Mesenteric fat pad (tissue), 1 donor: ENCODE measurements at places on chromosomes 4 and X. TPM values are rescaled to one million over a fixed set of nuclear protein-coding genes. Genes with fewer than 3 reads are reported as not detected.
A peak's percentile ranks its signal among the peaks of the same experiment; 100 is the strongest.

Gene MCF2
- not detected for total RNA-seq

Gene GK2
- not detected for total RNA-seq

Gene ODAPH
- total RNA-seq = not detected

Gene IDUA
- 34.7 TPM for total RNA-seq

GRCh38 chrX:30067677-30068076, 147.7 kb upstream of the MAGEB2 start:
- DNase-seq = no peak

DNA sequence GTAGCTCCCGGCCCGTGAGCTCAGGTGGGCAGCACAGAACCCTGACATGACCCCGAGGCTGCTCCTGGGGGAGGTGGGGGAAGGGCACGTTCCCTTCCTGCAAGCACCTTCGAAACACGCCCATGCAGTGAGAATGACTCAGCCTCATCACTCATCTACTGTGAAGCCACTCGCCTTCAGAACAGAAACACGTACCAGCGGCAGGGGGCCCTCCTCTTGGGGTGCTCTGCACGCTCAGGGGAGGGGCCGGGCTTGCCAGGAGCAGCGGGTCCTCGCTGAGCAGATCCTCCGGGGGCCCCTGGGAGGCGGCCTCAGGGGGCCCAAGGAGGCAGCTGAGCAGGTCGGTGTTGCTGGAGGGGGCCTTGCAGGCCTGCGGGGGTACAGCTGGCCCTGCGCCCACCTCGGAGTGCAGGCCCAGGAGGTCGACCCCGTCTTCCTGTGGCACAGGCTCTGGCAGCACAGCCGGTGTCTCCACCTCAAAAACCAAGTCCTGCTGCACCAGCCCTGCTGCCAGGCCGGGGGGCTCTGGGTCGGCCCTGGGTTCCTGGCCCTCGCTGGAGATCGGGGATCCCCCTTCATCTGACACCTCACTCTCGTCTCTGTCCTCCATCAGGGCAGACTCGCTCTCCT, 40.9 kb upstream of the CPLX1 start:
- DNase-seq = no peak

- no peak for DNase-seq
Measured at GRCh38 chrX:47232803-47233332, at the start of gene USP11. USP11 (plus strand) TSS chrX:47233009; CDS start chrX:47233044, 35 bp downstream.

GRCh38 chrX:12308420-12308819, 170.1 kb downstream of the FRMPD4 start:
- DNase-seq = no peak

- no peak for DNase-seq
Measured at GRCh38 chr4:173958445-173958844, 325.0 kb downstream of the FBXO8 start.

DNA sequence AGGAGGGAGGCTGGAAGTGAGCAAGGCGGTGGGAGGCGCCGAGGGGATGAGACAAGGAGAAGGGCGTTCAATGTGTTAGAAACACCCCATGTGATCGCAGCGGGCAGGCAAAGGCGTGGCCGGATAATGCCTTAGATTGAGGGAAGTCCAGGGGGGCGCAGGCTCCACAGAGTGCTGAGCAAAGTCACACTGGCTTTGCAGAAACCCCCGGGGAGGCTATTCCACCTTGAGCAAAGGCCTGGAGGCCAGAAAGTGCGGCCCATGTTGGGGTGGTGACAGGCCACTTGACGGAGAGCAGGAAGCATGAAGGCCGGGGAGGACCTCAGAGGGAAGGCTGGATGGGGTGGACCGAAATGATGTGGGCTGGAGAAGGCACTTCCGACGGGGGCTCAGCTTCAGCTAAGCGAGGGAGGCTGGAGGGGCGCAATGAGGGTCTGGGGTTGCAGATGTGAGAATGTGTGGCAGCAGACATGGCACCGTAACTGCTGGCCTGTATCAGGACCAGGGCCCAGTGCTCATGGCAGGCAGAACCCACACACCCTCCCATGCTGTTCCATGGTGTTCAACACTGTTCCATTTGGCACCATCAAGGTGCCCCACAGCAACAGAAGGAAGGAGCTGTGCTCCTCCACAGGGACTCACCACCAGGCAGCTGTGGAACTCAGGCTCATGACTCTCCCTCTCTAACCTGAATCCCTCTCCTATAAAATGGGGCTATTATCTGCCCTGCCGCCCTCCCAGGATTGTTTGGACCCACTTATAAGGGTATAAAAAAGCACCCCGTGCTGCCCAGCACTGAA, 50.3 kb downstream of the HMX1 start:
- DNase-seq = peak; percentile 71

DNA sequence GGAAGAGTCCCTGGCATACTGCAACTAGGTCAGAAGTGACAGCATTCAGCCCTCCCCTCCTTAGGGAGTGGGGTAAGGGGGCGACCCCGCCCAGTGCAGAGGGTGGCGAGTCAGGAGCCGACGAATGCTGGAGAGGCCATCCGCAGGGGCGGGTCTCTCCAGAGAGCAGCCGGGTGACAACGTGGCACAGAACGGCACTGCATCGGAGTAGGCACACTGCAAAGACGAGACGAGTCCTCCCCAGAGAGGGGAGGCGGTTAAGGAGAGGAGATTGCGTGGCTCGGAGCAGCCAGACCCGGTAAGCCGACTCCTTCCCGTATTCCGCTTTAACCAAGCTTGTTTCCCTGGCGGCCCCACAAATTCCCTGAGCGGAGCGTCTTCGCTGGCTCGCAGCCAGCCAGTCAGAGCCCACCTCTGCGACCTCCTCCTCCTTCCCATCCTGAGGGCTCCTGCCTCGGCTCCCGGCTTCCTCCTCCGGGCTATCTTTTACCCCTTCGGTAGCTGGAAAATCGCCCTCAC, 54.9 kb downstream of the LINC00632 start:
- no peak for DNase-seq

GRCh38 chr4:145719752-145720624, 40.0 kb downstream of the C4orf51 start:
- no peak for DNase-seq

GRCh38 chr4:165967486-165967885, 94.4 kb downstream of the TLL1 start:
- DNase-seq = no peak

DNA sequence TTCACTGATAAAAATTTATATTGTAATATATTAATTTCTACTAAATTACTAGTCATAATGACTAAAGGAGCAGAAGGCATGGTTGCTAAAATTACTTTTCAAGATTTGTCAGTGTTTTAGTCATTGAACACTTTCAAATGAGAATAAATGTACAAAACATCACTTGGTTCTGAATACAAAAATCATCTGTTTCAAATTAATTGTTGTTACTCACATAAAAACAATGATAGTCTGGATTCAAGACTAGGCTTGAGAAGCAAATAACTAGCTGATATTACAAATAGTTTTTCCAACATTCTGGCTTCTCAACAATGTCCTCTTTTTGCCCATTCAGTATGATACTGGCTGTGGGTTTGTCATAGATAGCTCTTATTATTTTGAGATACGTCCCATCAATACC, 112.5 kb downstream of the ANAPC10 start:
- no peak for DNase-seq

GRCh38 chrX:24487571-24487970, 22.5 kb downstream of the PDK3 start:
- DNase-seq = no peak

- DNase-seq = no peak
Measured at GRCh38 chr4:19961091-19961490, 290.6 kb upstream of the SLIT2 start.

- no peak for DNase-seq
Measured at GRCh38 chr4:83212041-83212851, 72.4 kb downstream of the COQ2 start.
